ENCODE measurements at places on chromosomes 5 and 9. TPM values are rescaled to one million over a fixed set of nuclear protein-coding genes. Genes with fewer than 3 reads are reported as not detected.

The ADGRD2 gene
- not detected for total RNA-seq

The DNAJC21 gene
- 30.9 TPM for total RNA-seq

The RAB24 gene
- total RNA-seq: 30.8 TPM

The ENTREP1 gene
- total RNA-seq: 5.7 TPM

The NAIF1 gene
- 6.8 TPM for total RNA-seq

The SPOCK1 gene
- 24.4 TPM for total RNA-seq

The GALT gene
- total RNA-seq: 29.9 TPM

The NCS1 gene
- total RNA-seq: 42.1 TPM

The PTGES2 gene
- total RNA-seq: 63.4 TPM

The AFAP1L1 gene
- total RNA-seq: 274 TPM

The F12 gene
- total RNA-seq: 4.3 TPM

The ADCY2 gene
- not detected for total RNA-seq

The GRIA1 gene
- not detected for total RNA-seq

The ZFP37 gene
- 0.64 TPM for total RNA-seq

The RNF208 gene
- total RNA-seq: 0.76 TPM

The ZFP62 gene
- total RNA-seq: 24.2 TPM

Measured in glomerular endothelial cell (primary cell).